ENCODE measurements at places on chromosomes 4 and X.

DNA sequence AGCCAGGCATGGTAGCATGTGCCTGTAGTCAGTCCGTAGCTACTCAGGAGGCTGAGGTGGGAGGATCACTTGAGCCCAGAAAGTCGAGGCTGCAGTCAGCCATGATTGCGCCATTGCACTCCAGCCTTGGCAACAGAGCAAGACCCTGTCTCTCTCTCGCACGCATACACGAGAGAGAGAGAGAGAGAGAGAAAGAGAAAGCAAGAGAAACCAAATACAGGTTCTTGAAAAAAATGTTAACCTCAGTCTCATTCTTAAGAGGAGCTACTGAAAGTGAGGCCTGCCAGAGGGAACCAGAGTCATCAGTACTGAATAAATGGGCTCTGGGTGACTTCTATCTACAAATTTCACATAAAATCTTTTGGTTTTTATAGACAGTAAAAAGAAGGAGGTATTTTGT lies 42.9 kb downstream of the KIAA0232 start:
- no peak for DNase-seq

GRCh38 chr4:64617800-64618199 lies 208.6 kb upstream of the TECRL start:
- DNase-seq = no peak

DNA sequence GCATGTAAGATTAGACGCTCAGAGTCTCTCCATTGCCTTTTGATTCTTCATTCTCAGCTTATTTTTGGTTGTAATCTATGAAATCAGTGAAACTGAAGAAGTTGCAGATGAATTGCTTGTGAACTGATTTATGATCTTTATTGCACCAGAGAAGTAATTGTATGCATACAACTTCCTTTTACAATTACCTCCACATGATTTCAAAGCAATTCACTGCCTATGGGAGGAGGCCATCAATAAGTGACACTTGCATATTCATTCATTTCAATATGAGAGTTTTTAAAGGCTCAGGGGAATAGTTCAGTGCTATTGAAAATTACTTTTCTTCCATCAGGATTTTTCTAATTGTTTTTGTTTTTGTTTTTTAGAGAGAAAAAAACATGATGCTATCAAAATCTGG lies 222.3 kb downstream of the NKX6-1 start:
- no peak for DNase-seq

DNA sequence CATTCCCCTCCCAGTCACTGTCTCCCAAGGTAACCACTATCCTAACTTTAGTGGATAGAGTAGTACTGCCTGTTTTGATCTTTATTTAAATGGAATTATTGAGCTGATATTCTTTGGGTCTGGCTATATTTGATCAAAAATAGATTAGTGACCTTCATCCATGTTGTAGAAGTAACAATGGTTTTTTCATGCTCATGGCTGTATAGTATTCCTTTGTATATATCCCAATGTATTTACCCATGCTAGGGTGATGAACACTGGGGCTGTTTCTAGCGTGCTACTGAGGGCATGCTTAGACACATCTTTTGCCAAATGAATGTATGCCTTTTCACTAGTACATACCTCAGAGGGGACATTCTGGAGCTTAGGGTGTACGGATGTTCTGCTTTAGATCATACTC lies 10.1 kb upstream of the MAGEA8 start:
- DNase-seq = no peak

GRCh38 chrX:9626379-9626778 lies 139.3 kb downstream of the GPR143 start:
- no peak for DNase-seq

DNA sequence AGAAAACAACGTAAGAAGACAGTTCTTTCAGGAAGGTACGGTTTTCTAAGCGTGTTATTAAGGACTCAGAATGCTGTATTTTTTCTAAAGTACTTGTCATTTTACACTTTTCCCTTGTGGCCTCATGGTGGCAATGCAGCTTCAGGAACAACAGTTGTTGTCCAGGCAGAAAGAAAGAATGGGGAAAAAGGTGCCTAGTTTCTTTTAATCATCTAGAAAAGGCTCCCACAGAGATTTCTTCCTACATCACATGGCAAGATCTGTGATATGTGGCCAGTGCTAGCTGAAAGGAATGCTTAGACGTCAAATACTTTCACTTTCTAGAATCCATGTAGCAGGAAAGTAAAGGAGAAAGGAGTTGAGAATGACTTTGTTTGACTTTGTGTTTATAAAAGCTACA lies 49.0 kb upstream of the TRAM1L1 start:
- DNase-seq = no peak

DNA sequence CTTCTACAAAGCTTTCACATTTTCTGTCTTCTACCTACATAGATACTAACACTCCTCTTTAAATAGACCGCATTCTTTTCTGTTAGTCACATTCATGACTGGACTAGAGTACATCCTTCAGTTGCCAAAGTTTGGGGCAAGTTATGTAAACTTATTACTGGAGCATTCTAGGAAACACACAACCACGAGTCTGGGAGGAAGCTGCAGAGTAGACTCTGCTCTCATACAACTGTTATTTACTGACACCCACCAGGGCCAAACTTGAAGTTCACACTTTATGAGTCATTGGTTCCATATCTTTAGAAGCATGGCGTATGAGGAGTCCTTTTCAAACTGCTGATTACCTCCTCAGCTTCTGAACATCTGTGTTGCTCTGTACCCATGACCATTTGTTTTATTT lies 87.0 kb downstream of the RNF150 start:
- no peak for DNase-seq

- DNase-seq = no peak
Measured at GRCh38 chr4:25112995-25113380, 47.3 kb downstream of the SEPSECS start.

DNA sequence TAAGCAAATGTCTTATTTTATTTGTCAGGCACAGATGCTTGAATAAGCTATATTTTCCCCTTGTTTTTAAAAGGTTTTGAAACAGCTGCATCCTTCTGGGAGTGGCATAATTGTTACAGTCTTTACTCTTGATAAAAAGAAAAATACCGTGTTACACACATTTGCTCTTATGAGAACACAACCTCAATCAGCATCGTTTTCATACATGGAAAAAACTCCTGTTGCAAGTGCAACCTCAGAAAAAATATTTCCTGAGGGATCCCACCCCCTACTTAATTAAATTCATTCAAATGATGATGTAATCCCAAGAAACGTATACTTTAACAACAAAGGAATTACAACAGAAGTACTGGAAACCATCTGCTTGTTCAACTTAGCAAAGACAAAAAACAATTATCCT lies 58.6 kb downstream of the SMAD1 start:
- DNase-seq = no peak

DNA sequence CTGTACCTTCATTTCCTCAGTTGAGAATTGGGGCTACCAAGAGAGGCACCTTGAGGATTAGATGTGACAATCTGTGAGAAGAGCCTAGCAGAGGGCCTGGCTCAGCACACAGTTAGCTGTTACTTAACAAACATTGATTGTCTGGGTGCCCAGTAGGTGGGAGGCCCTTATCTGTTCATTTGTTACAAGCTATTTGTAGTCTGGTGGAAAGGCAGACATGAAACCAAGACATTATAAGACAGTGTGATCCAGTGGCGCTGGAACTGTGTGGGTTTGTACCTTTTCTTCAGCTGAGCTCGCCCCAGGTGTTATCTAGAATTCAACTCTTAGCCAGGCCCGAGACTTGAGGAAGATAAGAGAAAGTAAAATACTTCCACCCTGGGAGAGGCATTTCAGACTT lies 16.9 kb downstream of the AKAP4 start:
- DNase-seq = no peak

- no peak for DNase-seq
Measured at GRCh38 chrX:111039606-111040005, 56.4 kb upstream of the PAK3 start.

GRCh38 chrX:96424007-96424406 lies 260.6 kb upstream of the DIAPH2 start:
- DNase-seq = no peak

- DNase-seq = no peak
Measured at GRCh38 chr4:9758641-9759317, 22.7 kb upstream of the DRD5 start.

DNA sequence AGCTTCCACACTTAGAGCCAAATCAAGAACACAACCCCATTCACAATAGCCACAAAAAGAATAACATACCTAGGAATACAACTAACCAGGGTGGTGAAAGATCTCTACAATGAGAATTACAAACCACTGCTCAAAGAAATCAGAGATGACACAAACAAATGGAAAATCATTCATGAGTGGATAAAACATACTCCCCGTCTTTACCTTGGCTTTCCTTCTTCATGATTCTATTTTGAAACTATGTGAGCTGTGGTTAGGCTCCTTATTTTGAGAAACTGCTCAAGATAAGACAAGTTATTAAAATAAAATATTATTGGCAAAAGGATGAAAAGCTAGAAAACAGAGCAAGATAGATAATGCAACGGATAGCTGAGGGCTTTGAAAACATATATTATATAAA lies 598.1 kb upstream of the FAT1 start:
- no peak for DNase-seq

DNA sequence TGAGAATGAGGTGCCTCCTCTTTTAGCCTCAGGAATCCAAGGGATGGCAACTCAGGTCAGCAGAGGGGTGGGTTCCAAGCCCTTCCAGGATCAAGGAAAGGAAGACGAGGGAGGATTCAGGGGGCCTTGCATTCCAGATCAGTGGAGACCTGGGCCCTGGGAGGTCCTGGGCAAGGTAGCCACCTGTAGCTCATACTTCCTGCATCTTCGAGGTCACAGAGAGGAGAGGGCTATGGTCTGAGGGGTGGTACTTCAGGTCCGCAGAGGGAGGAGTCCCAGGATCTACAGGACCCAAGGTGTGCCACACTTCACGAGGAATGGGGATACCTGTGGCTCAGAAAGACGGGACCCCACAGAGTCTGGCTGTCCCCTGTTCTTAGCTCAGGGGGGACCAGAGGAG lies 9.2 kb downstream of the MAGEA4 start:
- DNase-seq = no peak

GRCh38 chrX:30941898-30942297 lies 52.8 kb upstream of the TAB3 start:
- DNase-seq = no peak

- no peak for DNase-seq
Measured at GRCh38 chr4:61918987-61919386, 718.9 kb downstream of the ADGRL3 start.

- no peak for DNase-seq
Measured at GRCh38 chr4:75733369-75733768, 9.0 kb downstream of the USO1 start.

- DNase-seq = no peak
Measured at GRCh38 chr4:140641789-140642439, 73.2 kb upstream of the UCP1 start.

DNA sequence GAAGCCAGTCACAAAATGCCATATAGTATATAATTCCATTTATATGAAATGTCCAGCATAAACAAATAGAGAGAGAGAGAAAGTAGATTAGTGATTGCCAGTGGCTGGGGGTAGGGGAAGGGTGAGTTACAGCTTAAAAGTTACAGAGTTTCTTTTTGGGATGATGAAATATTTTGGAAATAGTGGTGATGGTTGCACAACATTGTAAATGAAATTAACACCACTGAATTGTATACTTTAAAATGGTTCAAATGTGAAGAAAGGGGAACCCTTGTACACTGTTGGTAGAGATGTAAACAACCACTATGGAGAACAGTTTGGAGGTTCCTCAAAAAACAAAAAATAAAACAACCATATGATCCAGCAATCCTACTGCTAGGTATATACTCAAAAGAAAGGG lies 131.2 kb upstream of the GPC4 start:
- no peak for DNase-seq

DNA sequence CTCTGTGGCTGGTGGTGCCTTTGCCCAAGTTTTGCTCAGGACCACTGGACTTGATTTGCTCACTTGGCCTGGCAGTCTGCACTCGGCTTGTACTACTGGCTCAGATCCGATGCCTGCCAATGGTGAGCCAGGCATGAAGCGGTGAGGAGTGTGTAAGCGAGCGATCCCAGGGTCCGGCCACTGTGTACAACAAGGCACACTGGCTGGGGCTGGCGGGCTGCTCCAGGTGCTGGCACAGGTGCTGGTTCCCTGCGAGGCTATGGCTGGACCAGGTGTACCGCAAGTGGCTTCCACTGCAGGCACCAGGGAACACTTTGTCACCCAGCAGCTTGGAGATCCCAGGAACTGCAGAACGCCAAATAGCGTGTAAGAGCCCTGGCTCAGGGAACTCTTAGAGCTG lies 329.7 kb downstream of the CCSER1 start:
- no peak for DNase-seq

DNA sequence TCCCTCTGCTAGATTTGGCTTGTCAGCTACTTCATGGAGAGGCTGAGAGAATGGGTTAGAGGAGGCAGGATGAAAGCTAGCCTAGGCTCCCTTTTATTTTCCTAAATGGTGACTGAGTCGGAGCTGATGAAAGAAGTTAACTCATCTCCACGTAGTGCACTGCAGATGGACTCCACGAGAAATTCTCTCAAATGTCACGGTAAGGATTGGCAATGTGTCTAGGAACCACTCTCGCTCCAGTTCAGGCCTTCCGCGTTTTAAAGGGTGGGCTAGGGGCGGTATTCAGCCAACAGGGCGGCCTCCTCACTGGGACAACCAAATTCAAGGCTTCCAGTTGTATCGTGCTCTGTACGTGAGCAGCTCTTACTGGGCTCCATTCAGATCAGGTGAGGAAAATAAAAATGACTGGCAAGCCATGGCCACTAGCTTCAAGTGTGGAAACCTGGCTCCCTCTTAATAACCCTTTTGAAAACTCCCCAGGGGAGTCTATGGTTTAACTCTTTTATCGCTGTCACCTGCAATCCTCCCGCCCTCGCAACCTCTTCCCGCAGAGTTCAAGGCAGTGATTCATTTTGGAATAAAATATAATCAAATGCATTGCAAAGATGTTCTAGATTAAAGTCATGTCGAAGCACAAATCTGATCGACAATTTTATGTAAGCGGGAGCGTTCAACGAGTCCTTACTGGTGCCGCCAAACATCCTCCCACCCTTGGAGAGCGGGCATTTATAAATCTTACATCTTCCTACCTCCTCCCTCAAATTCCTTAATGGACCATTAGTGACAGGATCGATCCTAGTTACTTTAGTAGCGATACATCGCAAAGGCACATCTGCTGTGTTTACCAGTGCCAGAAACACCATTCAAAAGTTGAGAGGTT lies 1.2 kb downstream of the SPOCK3 start:
- no peak for DNase-seq

GRCh38 chr4:143391895-143392294 lies 55.2 kb downstream of the GAB1 start:
- DNase-seq = no peak

- no peak for DNase-seq
Measured at GRCh38 chr4:22485737-22486136, 30.1 kb downstream of the ADGRA3 start.

- no peak for DNase-seq
Measured at GRCh38 chr4:53119680-53120079, 246.2 kb downstream of the SCFD2 start.

DNA sequence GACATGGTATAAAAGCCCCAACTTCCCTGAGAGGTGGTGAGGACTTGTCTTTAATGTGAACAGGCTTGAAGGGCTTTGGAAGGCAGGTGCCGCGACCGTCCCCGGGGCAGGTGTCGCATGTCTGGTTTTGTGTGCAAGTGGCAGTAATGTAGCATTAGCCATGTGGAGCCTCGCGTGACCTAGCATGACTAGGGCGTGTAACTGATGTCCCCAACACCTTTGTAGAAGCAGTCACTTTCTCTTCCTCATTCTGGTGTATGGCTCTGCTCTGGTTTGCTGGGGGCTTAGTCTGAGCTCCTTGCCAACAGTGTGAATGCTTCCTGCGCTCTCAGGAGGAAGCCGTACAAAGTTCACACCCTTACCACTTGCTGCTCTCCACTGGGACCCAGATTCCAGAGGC lies 145.7 kb downstream of the AMMECR1 start:
- no peak for DNase-seq

- DNase-seq = no peak
Measured at GRCh38 chr4:48739560-48740019, 40.5 kb downstream of the FRYL start.
